Activated naive CD4-positive, alpha-beta T cell treated with anti-CD3 and anti-CD28 coated beads, Interleukin-2, amount 50 U/mL, for 16 hours (primary cell): ENCODE measurements at places on chromosomes 11 and 22.

- DNase-seq: no peak
These were observed 1566.2 kb upstream of the TENM4 start for GRCh38 chr11:81007046-81007445.

DNA sequence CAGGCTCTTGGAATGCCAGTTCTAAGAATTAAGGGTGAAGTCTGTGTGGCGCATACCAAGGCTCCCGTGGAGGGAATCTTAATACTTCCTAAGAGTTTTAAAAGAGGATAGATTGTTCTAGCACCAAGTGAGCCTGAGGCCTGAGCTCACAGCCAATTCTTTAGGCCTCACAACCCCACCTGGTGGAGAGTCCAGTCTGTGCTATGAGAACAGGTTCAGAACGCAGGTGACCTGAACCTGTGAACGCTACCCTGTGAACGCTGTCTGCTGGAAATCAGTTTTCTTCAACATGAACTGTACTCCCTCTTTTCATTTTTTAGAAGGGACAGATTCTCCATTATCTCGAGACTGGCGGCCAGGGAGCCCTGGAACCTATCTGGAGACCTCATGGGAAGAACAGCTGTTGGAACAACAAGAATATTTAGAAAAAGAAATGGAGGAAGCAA, 43.2 kb upstream of the DLAT start:
- peak; percentile 66 for DNase-seq

- DNase-seq: no peak
These were observed 413.6 kb downstream of the OPCML start for GRCh38 chr11:133118563-133119268.

DNA sequence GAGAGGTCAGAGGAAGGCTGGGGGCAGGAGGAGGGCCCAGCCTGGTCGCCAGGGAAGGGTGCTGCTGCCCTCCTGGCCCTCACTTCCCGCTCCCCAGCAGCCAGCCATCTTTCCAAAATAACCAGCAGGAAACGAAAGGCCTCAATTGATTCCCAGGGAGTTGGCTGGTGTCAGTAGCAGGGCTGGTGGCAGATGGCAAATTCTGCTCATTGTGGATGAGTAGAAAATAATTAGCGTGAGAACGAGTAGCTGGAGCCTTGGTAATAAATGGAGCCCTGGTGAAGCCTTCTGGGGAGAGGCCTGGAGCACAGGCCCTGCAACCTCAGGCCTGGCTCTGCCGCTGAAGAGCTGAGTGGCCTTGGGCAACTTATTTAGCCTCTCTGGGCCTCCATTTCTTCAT, 31.3 kb downstream of the DAGLA start:
- DNase-seq: no peak

- no peak for DNase-seq
These were observed 46.2 kb upstream of the SEPTIN5 start for GRCh38 chr22:19667872-19668740.

DNA sequence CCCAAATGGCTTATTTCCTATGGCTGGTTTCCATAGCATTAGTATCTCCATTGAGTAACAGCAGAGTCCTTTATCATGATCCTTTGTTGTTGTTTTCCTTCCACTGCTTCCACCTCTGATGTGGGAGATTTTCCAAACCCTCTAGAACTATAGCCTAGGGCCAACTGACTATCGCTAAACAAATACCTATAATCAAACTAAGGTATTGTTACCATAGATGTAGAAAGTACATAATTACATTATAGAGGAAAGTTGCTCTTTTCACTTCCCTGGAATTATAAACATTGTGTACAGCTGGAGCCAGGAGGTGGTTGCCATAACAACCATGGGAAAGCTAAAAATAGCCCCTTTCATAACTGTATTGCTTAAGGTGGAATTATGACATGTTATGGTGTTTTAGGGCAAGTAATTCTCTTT, 47.0 kb upstream of the ALKBH3 start:
- no peak for DNase-seq

GRCh38 chr11:20415432-20415831, 27.9 kb downstream of the PRMT3 start:
- no peak for DNase-seq

GRCh38 chr22:47352920-47353700, 590.7 kb downstream of the TBC1D22A start:
- DNase-seq: no peak

GRCh38 chr22:44658311-44658953, 43.6 kb upstream of the PRR5 start:
- DNase-seq: no peak

DNA sequence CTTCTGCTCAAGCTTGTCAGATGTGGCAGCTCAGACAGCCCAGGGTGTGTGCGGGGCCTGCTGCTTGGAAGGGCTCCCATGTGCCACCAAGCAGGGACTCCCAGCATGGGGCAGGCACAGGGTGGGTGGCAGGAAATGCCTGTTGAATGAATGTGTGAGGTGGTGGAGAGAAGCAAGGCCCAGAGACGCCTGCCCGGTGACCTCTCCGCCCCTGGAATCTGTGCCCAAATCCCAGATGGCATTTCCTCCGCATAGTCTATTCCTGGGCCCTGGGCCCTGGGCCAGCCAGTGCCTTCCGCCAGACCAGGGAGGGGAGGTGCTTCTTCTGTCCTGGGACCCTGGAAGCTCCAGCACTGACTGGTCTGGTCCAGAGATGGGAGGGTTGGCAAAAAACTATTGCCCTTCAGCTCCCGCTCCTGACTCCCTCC, 3.7 kb downstream of the CST6 start:
- no peak for DNase-seq

DNA sequence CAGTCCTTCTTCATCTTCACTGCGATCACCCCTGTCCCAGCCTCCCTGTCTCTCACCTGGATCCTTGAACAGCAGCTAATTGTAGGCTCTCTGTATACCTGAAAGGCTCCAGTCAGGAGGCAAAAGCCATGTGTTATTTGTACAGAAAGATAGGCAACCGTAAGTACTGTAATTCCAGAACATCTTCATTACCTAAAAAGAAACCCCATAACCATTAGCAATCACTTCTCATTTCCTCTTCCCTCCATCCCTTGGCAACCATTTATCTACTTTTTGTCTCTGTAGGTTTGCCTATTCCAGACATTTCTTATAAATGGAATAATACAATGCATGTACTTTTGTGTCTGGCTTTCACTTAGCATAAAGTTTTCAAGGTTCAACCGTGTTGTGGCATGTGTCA, 17.8 kb downstream of the NAGA start:
- DNase-seq: no peak

DNA sequence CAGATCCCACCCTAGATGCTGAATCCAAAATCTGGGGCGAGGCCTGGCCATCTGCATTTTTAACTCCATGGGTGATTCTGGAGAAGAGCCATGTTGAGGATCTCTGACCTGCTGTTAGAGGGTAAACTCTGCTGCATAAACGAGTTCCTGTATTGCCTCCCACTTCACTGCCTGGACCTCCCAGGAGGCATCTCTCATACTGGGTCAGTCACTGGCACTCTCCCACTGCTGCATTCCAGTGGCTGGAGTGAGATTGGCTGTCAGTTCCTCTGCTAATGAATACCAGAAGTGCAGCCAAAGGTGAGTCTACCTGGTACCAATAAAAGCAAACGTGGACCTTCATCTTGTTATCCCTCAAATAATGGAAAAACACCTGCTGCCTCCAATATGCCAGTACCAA, 10.3 kb downstream of the POLDIP3 start:
- no peak for DNase-seq

DNA sequence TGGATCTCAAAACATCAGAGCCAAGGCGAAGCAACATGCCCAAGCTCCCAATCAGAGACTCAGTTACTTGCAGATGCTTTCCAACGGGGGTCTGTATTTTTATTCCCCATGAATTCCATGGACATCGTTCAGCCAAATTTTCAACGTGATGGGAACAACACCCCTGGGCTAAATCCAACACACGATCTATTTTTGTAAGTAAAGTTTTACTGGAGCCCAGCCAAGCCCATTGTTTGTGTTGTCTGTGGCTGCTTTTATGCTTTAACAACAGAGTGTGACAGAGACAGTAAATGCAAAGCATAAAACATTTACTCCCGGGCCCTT, 33.7 kb downstream of the SLC5A1 start:
- no peak for DNase-seq

- no peak for DNase-seq
These were observed 55.1 kb downstream of the NOX4 start for GRCh38 chr11:89436071-89436470.

DNA sequence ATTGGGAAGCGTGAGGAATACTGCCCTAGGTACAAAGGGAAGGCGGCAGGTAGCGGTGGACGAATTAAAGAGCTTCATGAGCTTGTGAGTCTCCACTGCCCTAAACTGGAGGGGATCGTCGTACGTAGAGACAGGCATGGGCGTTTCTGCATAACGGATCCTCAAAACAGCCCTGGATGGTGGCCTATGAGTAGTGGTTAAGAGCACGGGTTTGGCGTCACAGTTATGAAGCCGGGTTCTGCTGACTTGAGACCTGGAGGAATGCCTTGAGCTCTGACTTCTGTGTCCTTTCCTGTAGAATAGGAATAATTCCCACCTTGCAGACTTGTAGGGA, 335 bp downstream of the TMEM138 start:
- DNase-seq: peak; percentile 32

GRCh38 chr11:114432893-114433292, 6.4 kb upstream of the REXO2 start:
- DNase-seq: no peak

- no peak for DNase-seq
These were observed 49.2 kb downstream of the RPL27A start for GRCh38 chr11:8731647-8732323.

DNA sequence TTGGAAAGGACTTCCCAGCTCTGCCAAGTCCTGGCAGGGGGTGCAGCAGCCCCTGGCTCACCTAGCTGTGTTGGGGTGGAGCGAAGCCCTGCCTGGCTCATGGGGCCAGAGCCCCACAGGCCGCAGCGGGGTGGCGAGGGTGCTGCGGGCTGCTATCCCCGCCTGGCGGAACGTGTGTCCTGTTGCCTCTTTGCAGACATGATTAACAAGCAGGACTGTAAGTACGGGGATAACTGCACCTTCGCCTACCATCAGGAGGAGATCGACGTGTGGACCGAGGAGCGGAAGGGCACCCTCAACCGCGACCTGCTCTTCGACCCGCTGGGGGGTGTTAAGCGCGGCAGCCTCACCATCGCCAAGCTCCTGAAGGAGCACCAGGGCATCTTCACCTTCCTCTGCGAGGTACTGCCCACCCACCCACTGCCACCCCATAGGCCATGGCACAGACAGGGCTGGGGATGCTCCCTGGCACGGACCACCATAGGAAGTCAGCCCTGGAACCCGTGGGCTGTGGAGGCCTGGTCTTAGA, 35.9 kb upstream of the TEF start:
- no peak for DNase-seq
